ENCODE measurements at places on chromosomes 11 and 22.
A peak's percentile ranks its signal among the peaks of the same experiment; 100 is the strongest.

- DNase-seq, result no peak
Observed at GRCh38 chr22:29717789-29718188, 2.0 kb upstream of the CABP7 start.

- DNase-seq, result peak; percentile 10
Observed at GRCh38 chr11:10493041-10493663, 38.1 kb downstream of the AMPD3 start.

GRCh38 chr11:90434858-90435257, 212.0 kb upstream of the CHORDC1 start:
- DNase-seq, result no peak

DNA sequence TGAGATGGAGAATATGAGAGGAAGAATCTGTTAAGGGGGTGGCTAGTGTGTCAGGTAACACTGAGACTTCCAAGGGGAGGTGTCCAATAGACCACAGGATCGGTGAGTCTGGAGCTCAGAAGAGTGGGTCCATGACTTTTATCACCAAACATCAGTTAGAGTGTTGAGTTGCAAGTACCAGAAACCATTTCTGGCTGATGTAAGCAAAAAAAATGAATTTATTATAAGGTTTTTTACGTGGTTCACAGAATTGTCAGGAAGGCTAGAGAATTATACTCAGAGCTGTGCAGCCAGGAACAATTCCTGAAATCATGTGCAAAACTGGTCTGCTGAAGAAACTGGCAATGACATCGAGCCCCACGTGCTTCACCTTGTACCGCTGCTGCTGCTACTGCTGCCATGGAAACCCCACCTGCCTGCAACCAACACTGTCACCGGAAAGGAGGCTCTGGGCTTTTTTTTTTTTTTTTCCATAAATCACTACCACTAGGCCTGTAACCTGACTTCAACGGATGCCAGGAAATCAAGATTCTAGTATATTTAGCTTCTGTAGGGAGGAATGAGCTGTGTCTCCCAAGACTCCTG, 16.6 kb upstream of the STK33 start:
- DNase-seq, result no peak

DNA sequence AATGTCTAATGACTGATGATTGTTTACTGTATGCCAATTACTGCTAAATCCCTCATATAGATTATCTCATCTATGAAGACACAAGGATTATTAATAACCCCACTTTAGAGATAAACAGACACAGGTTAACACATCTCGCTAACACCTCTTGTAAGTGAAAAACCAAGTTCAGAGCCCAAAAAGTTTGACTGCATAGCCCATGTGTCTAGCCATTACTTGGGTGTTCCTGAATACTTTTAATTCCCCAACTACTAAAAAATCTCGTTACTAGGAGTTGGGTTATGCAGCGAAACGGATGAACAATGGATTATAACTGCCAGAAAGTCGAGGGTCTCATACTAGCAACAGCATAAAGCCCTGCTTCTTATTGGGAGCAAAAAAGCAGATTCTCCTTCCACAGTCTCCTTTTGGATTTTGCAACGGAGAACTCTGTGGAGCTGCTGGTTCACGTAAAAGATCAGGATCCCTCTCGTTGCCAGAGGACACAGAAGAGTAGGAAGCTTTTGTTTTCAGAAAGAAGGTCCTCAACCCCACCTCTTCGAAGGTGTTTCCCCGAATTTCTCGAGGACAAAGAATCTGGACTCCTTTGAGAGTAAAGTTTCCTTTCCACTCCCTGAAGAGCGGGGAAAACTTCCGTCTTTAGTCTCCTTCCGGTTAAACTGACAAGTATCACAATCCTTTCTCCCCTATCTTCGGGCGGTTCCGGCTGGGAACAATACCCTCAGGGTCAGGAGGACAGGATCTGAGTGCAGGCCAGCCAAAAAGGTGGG, 979 bp downstream of the ZBED5 start:
- no peak for DNase-seq

Measured in stimulated activated CD8-positive, alpha-beta memory T cell treated with anti-CD3 and anti-CD28 coated beads, Interleukin-4, amount 100 ng/mL, for 48 hours (primary cell).